Vagina (tissue), 2 donors: ENCODE measurements at places on chromosomes 6 and 20.

GRCh38 chr6:33206864-33207551, 1.3 kb upstream of the RING1 start:
- no peak for DNase-seq
- peak overlapping the region; percentile 85 for H3K4me3 ChIP-seq
- H3K27ac ChIP-seq, result peak overlapping the region; percentile 98
- H3K36me3 ChIP-seq, result peaks cover 30% of the 10 kb centered on the region

- no peaks in the 10 kb centered on the region for H3K27me3 ChIP-seq
- DNase-seq, result no peak
- no peaks in the 10 kb centered on the region for H3K4me1 ChIP-seq
- no peaks in the 10 kb centered on the region for H3K36me3 ChIP-seq
- H3K27ac ChIP-seq, result no peak overlapping the region
Measured at GRCh38 chr6:119661628-119662027, 312.1 kb upstream of the MAN1A1 start.

DNA sequence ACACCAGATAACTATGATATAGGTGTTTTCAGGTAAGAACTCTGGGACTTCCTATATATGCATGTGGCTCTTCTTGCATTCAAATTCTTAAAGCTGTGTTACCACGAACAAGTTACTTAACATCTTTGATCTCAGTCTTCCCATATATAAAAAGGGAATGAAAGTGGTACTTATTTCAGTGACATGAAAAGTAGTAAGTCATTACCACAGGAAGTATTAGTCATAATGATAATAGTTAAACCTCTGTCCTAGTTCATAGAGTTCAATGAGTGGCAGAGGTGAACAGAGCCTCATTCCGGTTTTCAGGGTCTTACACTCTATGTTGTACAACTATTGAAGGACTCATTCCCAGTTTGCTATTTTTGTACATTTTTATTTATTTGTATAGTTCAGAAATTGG, 237.0 kb downstream of the NKAIN2 start:
- H3K27ac ChIP-seq, result no peak overlapping the region

- no peak overlapping the region for H3K27ac ChIP-seq
- H3K4me1 ChIP-seq, result peaks cover 17% of the 10 kb centered on the region
- H3K36me3 ChIP-seq, result no peaks in the 10 kb centered on the region
- no peak overlapping the region for H3K4me3 ChIP-seq
Measured at GRCh38 chr6:144711661-144712060, 426.5 kb downstream of the UTRN start.

GRCh38 chr6:153790876-153791473, 248.1 kb upstream of the OPRM1 start:
- no peaks in the 10 kb centered on the region for H3K27me3 ChIP-seq
- no peak overlapping the region for H3K4me3 ChIP-seq
- no peaks in the 10 kb centered on the region for H3K36me3 ChIP-seq
- no peak overlapping the region for H3K27ac ChIP-seq

DNA sequence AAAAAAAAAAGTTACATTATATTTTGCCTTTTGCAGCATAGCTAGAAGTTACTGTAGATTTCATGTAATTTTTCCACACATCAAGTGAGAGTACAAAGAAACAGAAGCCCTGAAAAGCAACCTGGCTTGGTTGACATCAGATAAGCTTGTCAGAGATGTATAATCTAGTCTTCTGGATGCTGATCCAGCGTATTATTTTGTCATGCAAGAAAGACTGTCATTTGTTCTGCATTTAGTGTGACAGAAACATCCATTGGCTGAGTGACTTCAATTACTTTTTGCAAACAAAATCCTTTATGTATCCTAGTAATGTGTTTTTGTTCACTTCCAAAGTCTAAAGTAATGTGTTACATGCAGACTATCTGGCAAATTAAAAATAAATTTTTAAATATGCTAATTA, 75.3 kb downstream of the FAM83B start:
- H3K27ac ChIP-seq, result no peak overlapping the region
- no peaks in the 10 kb centered on the region for H3K27me3 ChIP-seq
- DNase-seq, result no peak
- H3K4me3 ChIP-seq, result no peak overlapping the region
- H3K36me3 ChIP-seq, result no peaks in the 10 kb centered on the region
- no peaks in the 10 kb centered on the region for H3K4me1 ChIP-seq

GRCh38 chr6:130629640-130630039, 197.6 kb upstream of the SMLR1 start:
- DNase-seq, result no peak
- H3K27me3 ChIP-seq, result no peaks in the 10 kb centered on the region
- H3K36me3 ChIP-seq, result no peaks in the 10 kb centered on the region
- H3K4me1 ChIP-seq, result no peaks in the 10 kb centered on the region

GRCh38 chr6:155011809-155012291, 16.7 kb downstream of the TIAM2 start:
- DNase-seq, result no peak
- H3K4me1 ChIP-seq, result peaks cover 13% of the 10 kb centered on the region
- no peaks in the 10 kb centered on the region for H3K27me3 ChIP-seq
- H3K36me3 ChIP-seq, result no peaks in the 10 kb centered on the region

GRCh38 chr6:111721753-111722154, 116.1 kb upstream of the TRAF3IP2 start:
- H3K27ac ChIP-seq, result peak overlapping the region; percentile 29
- H3K27me3 ChIP-seq, result no peaks in the 10 kb centered on the region
- H3K36me3 ChIP-seq, result peaks cover 10% of the 10 kb centered on the region
- no peak overlapping the region for H3K4me3 ChIP-seq
- DNase-seq, result no peak
- peaks cover 58% of the 10 kb centered on the region for H3K4me1 ChIP-seq
